ENCODE measurements at places on chromosomes 3 and 15. TPM values are rescaled to one million over a fixed set of nuclear protein-coding genes. Genes with fewer than 3 reads are reported as not detected.

Gene SLC24A5
- not detected for total RNA-seq

Gene PPP1R14D
- total RNA-seq, result not detected

Gene HTR3E
- not detected for total RNA-seq

Gene LHFPL4
- not detected for total RNA-seq

Gene TNNC1
- total RNA-seq, result not detected

Gene GP9
- not detected for total RNA-seq

Gene SNTN
- total RNA-seq, result not detected
